ENCODE measurements at places on chromosomes 6 and 20.

DNA sequence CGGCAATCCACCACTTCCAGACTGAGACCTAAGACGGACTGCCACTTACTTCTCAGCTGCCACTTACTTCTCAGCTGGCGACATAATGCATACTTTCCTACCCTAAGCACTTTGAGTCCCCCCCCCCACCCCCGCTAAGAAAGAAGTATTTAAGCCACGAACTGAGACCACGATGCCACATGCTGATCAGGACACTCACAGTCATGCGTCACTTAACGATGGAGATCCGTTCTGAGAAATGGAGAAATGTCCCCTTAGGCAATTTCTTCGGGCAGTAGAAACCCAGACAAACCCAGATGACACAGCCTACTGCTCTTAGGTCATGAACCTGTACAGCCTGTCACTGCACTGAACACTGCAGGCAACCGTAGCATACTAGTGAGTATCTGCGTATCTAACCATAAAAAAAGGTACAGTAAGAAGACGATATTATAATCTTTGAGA lies 690 bp downstream of the IFNGR1 start:
- peak; percentile 93 for DNase-seq

DNA sequence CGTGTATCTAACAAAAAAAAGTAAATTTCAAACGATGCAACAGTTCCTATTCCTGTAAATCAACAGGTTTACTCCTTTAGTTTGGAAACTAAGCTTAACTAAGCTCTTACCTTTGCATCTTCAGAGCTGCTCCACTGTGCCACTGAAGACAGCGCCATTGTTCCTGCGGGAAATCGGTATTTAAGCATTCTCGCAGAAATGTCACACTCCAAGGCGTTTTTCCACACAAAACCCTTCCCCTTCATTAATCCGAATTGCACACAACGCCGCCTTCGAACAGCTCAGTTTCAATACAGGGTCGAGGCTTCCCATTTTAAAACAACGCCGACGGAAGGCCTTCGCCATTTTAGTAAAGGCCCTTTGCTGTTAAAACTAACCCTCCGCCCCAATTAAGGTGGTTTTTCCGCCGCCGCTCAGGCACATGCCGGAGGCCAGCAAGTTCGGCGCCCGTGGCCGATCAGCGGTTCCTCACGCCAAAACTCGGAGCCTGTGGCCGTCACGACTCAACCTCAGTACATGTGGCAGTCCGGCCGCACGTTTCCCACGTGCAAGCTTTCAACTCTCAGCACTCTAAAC lies 35.4 kb upstream of the SYNCRIP start:
- no peak for DNase-seq

DNA sequence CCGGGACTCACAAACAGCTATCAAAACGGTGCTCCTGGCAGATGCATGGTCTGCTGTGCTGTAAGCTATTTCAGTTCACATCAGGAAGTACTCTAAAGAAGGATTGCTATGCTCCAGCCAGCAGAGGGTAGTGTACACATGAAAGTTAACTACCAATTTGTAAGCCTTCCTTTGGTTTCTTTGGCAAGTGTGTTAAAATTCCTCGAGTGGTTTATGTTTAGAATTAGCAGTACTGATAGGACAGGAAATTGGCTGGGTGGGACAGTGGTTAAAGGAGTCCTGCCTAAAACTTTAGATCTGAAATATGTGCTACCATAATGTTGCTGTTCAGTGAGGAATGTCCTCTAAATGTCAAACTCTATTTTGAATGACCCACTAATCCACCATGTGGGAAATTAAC lies 47.4 kb downstream of the TRMT11 start:
- DNase-seq = peak; percentile 79

GRCh38 chr6:5334341-5334740 lies 73.0 kb downstream of the FARS2 start:
- DNase-seq = no peak

DNA sequence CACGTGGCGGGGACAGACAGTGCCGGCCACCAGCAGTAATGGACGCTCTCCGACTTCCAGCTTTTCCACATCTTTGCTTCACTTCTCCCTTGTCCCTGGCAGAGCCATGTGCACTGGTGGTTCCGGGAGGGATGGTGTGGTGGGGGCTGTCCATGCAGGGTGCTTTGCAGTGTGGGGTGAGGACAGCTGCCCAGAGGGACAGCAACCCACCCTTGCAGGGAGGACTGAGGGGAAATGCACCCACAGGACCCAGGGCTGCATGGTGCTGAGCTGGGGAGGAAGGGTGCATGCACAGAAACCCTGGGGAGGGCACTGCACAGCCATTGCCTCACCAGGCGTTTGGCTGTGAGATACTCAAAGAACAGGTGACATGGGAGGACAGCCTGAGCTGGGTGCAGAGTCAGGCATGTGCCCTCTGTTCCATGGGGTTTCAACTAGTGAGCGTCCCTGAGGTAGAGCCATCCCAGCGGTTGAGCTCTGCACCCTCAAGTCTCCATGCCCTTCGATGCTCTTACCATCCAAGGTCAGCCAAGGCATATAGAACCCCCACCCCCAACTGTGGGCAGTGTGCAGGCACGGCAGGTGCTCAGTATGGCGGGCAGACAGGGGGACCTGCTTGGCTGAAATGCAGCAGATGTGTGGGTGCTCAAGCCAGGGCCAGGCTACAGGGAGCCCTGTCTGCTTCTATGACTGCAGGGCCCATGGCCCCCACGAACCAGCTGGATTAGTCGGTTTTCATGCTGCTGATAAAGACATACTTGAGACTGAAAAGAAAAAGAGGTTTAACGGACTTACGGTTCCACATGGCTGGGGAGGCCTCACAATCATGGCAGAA lies 239.7 kb downstream of the TTLL2 start:
- no peak for DNase-seq

- peak; percentile 37 for DNase-seq
These were observed 66.0 kb downstream of the BLOC1S5 start for GRCh38 chr6:7998103-7998725.

- DNase-seq = no peak
These were observed 29.1 kb upstream of the C20orf203 start for GRCh38 chr20:32702706-32703425.

DNA sequence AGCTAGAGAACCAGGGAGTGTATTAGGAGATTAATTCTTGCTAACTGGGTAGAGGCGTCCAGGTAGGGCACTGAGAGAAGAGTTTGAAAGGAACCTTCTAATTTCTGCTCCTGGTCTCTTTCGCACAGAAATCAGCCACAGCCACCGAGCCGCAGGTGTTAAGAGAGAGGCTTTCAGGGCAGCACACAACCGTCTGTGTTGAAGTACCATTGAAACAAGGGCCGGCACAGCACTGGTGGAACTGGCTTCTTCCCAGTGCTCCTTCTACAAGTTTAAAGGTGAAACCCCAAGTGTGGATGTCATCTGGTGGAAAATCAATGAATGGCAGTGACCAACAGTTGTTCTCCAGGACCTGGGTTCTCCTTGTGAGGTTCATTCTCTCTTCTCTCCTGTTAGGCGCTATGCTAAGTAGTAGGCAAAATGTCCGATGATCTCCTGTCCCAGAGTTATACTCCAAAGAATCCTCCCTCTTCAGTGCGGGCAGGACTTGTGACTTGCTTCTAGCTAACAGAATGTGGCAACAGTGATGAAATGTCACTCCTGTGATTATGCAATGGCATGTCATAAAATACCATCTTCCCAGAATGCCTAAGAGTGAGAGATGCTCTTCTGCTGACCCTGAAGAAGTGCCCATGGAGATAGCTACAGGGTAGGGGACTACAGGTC lies 15.0 kb upstream of the RIN2 start:
- no peak for DNase-seq

DNA sequence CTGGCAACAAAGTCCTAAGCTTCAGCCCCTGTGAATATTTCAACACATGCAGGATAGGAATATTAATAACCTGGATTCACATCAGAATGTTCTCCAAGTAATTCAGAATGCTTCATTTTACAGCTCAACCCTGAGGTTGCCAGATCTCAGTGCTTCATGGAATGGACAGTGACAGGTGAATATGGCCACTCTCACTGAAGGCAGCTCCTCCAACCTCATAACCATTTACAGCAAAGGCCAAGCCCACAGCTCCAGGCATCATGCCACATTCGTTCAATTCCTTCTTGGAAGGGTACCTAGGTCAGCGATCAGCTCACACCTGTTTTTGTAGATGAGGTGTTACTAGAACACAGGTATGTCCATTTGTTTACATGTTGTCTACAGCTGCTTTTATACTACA lies 17.1 kb downstream of the CLIC5 start:
- DNase-seq = no peak

All from ELR (cell line).